CD4-positive, alpha-beta T cell treated with Interleukin-2 at 100 ng/mL for 4 hours (primary cell): ENCODE measurements at places on chromosomes 2 and 18.

GRCh38 chr18:11408555-11409065 is 200.8 kb upstream of the SLC35G4 start:
- DNase-seq, result no peak

- DNase-seq, result no peak
These were observed 422.7 kb downstream of the FBXO15 start for GRCh38 chr18:73724958-73725357.

DNA sequence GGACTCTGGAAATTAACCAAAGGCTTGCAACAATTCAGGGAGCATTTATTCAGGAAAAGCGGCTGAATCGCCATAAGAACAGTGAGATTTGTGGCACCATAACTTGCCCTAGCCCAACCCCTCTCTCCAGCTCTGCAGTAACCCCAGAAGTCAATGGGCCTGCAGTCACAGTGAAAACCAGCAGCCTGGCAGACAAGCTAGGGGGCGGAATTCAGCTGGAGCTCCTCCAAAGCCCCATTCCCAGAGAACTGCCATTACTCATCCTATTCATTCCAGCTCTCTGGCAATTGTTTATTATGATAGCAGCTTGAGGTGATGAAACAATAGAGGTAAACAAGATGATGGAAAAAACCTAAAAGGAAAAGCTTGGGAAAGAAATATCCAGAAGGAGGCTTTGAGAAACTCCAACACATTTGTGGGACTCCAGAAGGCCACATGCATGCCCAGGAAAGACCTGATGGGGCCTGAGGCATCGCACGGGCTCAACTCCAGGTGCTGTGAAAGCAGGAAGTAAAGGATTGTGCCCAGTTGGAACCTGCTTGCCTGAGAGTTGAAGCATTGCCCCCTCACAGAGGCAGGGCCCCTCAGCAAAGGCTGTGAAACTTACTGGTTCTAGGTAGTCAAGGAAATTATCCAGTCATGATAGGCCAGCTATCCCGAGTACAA is 126.7 kb downstream of the TWIST2 start:
- no peak for DNase-seq

- DNase-seq, result peak; percentile 56
These were observed 36.4 kb downstream of the EMILIN2 start for GRCh38 chr18:2883076-2883735.

GRCh38 chr2:10190255-10190654 is 67.7 kb downstream of the RRM2 start:
- DNase-seq, result no peak

- DNase-seq, result no peak
These were observed 19.9 kb upstream of the EFEMP1 start for GRCh38 chr2:55943466-55943865.

DNA sequence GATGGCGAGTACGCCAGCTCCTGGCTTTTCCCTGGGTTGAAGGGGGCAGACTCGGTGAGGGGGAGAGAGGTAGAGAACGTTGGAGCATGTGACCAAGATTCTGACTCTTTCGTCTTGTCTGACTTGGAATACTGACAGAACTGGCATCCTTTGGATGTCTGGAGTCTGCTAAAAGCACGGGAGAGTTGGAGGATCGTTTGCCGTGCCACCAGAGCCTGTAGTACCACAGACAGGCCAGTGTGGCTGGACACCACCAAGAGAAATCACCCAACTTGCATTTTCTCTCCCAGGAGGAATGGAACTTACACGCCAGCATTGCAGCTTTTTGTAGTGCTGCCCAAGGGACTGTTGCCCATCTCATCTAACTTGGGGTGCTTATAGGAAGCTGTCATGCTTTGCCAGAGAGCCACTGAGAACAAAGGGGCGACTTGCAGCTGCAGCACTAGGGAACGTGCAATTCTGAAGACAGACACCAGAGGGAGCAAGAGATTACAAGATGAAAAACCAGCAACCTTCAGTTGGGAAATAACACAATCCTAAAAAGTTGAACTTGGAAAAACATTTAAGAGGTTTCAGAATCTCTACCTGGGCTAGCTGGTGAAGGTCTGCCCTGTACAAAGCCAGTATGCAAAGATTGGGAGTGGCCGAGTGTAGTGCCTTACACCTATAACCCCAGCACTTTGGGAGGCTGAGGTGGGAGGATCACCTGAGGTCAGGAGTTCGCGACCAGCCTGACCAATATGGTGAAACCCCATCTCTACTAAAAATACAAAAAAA is 24.1 kb downstream of the PSMG2 start:
- peak; percentile 76 for DNase-seq

- no peak for DNase-seq
These were observed 72.1 kb downstream of the ASB1 start for GRCh38 chr2:238498691-238499295.

- DNase-seq, result no peak
These were observed 1.1 kb upstream of the B3GNT2 start for GRCh38 chr2:62194558-62195420.

- no peak for DNase-seq
These were observed 567.8 kb upstream of the KLHL29 start for GRCh38 chr2:22817197-22817596.

- DNase-seq, result no peak
These were observed 1923.6 kb upstream of the PIK3C3 start for GRCh38 chr18:40031435-40031834.

- DNase-seq, result no peak
These were observed 91.9 kb upstream of the ALKAL2 start for GRCh38 chr2:379778-380177.

- no peak for DNase-seq
These were observed 42.1 kb downstream of the CAPN13 start for GRCh38 chr2:30765191-30765590.

DNA sequence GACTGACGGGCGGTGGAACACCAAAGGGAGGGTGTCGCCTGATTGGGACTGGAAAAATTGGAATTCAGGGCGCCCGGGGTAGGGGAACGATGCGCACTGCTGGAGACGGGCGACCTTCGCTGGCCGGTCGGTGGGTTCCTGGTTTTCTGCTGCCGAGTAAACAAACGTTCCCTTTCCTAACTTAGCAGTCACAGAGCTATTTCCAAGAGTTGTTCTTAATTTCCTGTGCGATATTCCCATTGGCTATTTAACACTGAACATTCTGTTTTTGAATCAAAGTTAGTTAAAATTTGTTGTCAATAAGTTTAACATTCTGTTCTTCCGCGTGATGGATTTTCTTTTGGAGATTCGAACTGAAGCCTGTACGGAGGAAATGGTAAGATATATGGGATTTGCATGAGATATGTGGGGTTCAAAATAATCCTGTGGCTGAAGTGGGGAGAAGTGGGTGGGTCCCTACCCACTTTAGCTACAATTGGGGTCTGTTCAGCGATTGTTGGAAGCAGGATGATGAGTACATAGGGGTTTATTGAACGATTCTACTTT is 862 bp downstream of the C18orf54 start:
- no peak for DNase-seq

DNA sequence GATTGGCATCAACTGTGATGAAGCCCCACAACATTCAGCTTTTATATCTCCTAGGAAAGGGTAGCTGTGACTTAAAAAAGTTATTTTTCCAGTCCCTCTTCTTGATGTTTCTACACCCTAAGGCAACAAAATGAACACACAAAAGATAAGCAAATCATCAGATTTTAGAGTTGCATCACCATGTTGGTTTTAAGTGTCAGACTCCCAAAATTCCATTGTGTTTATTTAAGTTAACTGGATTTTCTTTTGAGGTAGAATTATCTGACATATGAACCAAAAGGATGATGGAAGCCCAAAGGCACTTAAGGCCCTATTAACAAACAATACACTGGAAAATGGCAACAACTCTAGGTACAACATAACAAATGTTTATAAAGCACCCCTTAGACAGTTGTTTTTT is 261.7 kb upstream of the SLC39A10 start:
- no peak for DNase-seq

- DNase-seq, result no peak
These were observed 834.9 kb upstream of the SALL3 start for GRCh38 chr18:78144669-78145068.

DNA sequence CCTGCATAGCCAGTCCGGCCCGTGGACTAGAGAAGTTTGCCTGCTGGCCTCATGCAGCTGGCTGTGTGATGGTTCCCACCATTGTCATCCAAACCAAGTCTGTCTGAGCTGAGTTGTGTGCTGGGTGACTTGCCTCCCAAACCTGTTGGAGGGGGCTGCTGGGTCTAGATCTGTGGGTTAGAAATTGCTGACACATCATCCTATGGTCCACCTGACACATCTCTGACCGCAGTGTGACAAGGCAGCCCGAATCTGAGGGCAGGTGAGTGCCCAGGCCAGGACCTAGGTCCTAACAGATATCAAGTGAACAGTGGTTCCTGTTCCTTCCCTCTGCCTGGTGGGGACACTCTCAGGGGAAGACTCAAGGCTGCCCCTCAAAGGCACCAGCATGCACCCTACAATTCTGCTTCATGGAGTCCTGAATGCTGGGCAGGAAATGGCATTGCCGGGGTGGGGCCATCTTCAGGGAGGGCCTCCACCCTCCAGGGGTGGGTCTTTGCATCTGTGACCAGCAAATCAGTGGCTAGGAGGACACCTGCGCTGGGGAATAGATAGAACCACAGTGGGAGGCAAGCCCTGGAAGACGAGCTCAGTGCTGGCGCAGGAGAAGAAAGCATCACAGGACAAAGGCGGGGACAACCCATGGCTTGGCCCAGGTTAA is 117.9 kb upstream of the ID2 start:
- no peak for DNase-seq

DNA sequence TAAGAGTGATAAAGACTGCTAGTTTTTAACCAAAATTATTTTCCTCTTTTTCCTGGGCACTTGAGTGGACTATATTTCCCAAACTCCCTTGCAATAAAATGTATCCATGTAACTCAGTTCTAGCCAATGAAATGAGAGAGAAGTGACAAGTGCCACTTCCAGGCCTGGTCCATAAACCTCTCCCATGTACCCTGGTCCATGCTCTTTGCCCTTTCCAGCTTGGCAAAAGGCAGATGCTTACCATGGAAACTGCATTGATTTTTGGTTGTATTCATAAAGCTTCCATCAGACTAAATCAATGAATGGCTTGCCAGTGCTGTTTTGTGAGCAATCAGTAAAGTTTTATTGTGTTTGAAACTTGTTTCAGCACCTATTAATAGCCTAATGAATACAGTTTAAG is 229.3 kb downstream of the TNS1 start:
- DNase-seq, result no peak

DNA sequence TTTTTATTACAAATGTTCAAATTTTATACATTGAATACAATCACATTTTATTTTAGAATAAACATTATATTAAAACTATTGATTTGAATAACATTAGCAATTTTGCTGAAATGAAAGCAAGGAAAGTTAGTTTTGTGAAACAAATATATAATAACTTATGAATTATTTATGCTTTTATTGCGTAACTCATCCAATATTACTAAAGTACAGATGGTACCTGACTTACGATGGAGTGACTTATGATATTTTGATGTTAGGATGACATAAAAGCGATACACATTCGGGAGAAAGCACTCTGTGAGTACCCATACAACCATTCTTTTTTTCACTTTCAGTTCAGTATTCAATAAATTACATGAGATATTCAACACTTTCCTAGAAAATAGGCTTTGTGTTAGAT is 26.5 kb downstream of the GPR39 start:
- DNase-seq, result no peak

DNA sequence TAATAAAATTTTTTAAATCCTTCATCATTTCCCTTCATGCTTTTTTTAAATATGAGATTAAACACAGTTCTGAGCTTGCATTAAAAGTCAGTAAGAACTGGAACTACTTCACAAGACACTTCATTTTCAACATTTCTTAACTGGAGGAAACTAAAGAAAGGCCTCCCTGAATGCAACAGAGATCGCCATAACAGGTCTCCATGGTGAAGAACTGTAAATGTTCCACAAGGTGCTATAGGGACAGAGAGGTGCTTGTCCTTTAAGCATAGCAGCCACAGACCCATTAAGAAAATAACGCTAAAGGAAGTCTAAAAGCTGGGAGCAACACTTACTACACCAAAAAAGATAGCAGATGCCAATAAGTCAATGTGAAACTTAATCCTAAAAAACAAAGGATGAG is 8.5 kb downstream of the STAM2 start:
- no peak for DNase-seq

- no peak for DNase-seq
These were observed 497.9 kb upstream of the FANCL start for GRCh38 chr2:58739033-58739432.

- no peak for DNase-seq
These were observed 96.8 kb downstream of the STPG4 start for GRCh38 chr2:47058003-47058931.

DNA sequence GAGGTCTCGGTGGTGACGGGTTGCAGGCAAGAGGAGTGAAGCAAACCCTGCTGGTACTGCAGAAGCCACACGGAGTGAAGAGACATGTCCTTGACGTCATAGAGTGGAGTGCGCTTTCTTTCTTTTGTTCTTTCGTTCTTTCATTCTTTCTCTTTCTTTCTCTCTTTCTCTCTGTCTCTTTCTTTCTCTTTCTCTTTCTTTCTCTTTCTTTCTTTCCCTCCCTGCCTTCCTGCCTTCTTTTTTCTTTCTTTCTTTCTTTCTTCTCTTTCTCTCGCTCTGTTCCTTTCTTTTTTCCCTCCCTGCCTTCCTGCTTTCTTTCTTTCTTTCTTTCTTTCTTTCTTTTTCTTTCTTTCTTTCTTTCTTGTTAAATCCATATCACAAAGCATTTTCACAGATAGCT is 39.2 kb downstream of the LRRFIP1 start:
- no peak for DNase-seq

DNA sequence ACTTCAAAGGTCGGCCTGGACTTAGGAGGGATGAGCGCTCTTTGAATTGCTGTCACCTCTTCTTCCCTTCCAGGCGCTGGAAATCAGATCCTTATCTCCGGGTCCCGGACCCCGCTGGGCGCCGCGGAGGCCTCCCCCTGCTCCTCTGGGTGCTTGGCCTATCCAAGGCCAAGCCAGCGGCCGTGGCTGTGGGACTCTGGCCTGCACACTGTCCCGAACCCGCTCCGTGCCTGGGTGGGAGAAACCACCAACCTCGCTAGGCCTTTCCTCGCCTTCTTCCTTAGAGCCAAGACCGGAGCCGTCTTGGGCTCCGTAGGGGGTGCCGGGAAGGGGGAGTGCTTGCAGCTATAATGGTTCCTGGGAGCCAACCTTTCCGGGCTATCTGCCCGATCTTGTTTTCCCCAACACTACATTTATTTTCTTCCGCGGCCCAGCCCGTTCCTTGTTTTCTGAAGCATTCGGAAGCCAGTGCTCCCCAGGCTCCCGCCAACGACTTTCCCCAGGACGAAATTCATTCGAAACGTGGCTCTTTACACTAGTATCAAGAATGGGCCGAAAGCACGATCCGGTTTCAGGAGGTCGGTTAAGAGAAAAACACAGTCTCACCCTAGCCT is 2.4 kb downstream of the OSR1 start:
- DNase-seq, result no peak

- DNase-seq, result no peak
These were observed 81.0 kb downstream of the SEMA4F start for GRCh38 chr2:74735009-74735408.

DNA sequence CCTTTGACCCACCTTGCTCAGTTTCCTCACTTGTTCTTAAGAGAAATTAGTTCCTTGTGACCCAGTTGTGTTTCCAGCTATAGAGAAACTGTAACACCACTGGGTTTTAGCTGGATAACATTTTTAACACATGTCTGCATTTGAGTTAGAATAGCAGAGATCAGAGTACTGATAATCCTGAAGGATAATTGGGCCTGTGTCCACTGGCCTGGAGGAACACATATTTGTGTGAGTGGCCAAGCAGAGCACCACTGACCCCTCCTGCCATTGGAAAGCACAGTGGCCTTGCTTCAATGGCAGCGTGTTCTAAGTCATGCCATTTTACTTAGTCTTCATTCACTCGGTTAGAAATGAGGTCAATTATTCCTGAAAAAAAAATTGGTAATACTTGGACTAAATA is 42.6 kb downstream of the PKP4 start:
- DNase-seq, result no peak
